ENCODE measurements at places on chromosomes 6 and 20.
A peak's percentile ranks its signal among the peaks of the same experiment; 100 is the strongest.

DNA sequence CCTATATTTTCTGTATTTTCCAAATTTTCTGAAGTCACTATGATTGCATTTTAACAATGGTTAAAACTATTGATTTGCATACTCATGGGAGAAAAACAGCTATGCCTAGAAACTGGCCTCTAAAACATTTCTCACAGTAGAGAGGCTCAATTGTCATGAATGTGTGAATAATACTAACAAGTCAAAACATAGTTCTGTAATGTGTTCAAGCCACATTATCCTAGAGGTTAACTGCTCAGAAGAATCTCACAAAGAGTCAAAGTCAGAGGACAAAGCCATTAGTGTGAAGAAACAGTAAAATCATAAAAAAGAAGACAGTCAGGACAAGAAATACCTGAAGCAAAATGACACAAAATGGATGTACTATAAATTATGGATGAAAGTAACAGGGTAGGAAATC is 12.5 kb upstream of the ALDH8A1 start:
- no peak for DNase-seq

GRCh38 chr6:6825193-6825784 is 236.8 kb downstream of the LY86 start:
- peak; percentile 61 for DNase-seq

DNA sequence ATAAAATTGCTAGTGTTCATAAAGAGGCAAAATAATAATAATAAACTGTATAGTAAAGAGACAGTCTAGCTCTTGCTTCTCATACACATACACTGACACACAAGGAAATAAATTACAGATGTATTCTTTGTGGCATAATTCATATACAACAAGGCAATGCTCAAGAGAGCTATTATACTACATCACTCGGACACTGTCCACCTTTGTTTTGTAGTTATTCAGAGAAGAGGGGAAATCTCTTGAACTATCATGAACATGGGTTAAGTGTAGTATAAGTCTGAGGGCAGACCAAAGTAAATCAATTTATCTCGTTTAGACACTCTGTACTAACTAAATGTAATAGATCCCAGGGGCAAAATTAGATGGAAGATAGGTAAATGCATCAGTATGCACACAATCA is 72.7 kb upstream of the PHIP start:
- DNase-seq, result no peak

DNA sequence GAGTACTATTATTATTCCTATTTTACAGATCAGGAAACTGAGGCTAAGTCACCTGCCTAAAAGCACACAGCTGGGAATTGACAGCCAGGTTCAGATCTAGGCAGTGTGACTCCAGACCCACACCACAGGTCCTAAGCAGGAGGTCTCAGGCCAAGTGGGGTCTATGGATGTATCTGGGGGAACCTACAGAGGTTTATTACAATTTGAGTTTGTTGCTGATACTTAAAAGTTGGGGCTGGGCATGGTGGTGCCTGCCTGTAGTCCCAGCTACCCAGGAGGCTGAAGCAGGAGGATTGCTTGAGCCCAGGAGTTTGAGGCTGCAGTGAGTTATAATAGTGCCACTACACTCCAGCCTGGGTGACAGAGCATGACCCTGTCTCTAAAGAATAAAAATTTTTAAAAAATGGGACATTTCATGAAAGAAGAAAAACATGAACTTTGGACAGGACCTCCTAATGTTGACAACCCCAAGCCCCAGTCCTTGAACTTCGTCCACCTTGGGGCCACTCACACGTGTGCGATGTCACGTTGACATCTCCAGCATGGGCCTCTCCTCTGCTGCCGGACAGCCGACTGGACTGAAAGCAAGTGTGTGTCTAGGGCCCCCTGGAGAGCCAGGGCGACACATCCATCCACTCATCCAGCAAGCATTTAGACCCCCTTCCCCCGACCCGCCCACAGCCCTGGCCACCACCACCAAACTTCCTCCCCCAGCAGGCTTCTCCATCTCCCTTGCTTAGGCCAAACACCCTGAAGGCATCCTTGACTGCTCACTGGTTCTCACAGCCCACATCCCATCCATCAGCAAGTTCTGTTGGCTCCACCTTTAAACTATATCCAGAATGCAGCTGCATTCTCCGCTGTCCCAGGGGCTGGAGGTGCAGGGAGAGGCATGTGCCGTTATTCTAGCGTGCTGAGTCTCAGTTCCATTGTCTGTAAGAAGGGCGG is 40.0 kb downstream of the NOL4L start:
- DNase-seq, result peak; percentile 57

DNA sequence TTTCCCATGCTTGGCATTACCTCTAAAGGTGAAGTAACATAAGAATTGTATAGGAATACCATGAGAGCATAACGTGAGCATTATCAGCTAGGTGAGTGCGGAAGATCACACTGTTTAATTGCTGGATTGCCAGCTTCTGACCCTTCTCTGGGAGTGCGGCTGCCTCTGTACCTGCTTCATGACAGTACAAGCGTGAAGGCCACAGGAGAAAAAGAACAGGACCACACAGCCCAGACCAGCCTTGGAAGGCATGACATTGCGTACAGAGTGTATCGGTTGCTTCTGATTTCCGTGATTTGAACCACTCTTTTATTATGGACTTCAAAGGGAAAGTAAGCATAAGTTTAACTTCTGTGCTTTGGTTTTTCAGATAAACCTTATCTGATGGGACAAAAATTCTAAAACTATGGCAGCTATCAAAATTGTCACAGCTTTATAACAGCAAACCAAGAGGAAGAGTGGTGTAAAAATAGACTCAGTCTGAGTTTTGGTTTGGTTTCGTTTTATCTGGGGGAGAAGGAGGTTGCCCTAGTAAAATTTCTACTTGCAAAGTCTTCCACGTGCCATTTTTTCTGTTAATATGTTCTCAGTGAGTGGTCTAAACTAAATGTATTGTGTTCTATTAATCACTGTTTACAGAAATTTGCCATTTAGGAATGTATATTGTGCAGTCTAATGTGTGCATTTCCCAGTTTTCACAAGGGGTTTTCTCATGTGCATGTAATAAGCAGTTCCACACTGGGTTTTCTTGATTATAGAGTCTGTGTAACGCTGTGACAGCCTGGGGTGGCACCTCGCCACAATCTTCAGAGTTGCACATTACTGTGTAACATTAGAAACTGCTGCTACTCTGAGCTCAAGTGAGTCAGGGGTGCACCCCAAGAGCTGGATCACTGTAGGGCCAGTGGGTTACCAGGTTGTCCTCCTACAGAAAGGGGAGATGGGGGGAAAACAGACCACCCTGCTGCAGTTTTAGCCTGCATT is 97.3 kb downstream of the RPP40 start:
- DNase-seq, result no peak

DNA sequence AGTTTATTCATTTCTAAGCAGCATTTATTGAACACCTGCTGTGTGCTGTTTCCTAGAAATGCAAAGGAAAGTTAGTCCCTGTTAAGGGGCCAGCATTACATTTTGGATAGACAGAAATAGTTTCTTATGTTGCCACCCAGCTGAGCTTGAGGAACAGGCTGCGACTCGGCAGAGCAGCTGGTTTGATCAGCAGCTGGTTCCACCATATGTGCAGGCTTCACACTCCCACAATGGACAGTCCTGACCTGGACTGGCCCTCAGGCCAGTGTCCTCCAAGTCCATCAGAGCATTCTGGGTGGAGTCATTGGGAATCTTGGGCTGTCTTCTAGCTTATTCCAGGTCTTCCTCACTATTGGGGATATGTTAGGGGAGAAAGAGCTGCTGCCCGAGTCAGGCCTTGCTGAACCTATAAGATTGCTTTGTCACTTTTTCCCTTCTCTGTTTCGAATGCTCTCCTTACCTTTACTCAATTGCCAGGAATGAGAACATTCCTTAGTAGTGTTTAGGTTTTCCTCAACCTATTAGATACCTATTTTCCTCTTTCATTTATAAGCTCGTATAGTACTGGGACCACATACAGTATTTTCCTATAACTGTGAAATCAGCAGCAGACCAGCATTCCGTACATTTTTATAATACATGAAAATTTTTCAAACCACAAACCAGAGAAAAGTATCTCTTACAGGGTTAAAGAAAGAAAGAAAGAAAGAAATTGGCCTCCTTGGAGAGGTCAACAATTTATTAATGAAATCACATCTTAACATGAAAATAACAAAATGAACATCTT is 203.0 kb downstream of the FARS2 start:
- DNase-seq, result no peak

DNA sequence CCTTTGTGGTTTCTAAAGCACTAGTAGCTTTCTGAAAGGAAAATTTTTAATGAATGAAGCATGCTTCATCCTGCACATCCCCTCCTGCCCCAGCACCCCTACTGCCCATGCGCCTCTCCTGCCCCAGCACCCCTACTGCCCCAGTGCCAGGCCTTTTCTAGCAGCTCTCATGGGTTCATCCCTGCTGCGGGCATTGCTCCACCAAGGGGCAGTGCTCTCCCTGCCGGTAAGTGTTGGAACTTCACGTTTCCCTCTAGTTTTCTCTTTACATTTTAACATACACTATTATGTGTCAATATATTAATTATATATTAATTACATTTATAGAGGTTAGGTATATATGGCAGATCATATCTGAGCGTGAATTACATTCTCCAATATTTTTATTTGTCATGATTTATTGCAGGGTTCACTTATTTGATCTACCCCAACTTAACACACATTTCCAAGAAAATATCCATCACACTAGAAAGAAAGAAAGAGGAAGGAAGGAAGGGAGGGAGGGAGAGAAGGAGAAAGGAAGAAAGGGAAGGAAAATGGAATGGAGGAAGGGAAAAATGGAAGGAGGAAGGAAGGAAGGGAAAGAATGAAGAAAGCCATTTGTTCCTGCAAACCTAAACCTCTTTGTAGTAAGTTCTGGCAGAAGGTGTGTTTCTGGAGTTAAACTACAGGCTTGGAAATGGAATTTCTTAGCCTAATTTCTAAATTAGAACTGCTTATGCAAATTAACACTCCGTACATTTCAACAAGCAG is 46.8 kb downstream of the CEP43 start:
- no peak for DNase-seq

- DNase-seq, result peak; percentile 39
Observed at GRCh38 chr6:151387175-151387970, 4.0 kb downstream of the ZBTB2 start.

GRCh38 chr6:106981926-106982325 is 7.4 kb upstream of the CD24 start:
- no peak for DNase-seq

DNA sequence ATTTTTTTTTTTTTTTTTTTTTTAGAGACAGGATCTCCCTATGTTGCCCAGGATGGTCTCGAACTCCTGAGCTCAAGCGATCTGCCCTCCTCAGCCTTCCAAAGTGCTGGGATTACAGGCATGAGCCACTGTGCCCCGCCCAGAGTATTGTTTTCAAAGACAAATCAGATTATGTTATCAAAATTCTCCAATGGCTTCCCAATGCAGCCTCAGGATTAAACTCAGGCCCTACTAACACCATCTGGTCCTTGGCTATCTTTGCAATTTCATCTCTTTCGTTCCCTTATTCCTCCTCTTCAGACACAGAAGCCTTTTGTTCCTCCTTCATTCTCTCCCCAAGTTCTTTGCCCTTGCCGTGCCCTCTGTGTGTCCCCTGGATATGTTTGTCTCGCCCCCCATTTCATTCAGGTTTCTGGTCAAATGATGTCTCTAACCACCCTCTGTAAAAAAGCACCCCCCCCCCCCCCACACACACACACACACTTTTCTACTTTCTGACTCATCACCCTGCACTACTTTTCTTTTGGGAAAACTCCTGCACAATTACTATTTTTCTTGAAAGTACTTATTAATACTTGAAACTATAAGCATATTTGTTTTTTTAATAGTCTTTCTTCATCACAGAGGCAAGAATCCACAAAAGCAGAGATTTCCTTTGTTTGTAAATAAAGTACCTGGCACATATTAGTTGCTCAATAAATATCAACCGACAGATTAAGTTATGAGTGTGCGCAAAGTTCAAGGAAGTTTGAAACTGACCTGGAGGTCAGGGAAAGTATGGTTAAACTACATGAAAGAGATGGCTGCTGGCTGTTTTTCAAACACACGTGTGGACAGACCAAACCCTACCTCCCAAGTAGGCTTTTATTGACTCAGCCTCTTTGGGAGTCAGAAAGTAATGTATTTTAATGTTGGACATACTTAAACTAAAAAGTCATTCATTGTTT is 16.7 kb downstream of the BTN1A1 start:
- no peak for DNase-seq

DNA sequence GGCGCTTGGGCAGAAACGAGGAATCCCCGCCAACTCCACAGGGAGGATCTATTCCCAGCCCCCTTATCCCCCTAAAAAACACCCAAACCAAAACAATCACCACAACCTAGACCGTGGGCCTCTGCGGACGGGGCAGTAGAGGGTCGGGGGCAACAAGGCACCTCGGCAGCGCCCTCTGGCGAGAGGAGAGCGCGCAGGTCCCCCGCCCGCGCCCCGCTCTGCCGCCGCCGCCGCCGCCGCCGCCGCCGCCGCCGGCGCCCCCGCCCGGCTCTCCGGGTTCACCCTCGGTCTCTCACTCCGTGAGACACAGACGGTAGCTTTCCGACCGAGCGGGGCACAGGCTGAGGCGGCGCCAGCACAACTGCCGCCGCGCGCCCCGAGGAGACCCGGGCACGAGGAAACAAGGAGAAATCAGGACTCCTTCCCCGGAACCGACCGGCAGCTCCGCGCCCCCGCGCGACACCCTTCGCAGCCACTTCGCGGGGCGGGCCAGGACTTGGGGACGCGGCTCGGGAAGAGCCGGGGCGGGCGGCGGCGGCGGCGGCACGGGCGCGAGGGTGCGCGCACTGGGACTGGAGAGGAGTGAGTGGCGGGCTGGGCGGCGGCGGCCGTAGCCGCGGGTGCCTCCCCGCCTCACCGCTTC is at the start of gene SLC35F1:
Gene SLC35F1 (plus strand): TSS at position 307 of the 643 bp plus-strand sequence.
- peak; percentile 25 for DNase-seq

DNA sequence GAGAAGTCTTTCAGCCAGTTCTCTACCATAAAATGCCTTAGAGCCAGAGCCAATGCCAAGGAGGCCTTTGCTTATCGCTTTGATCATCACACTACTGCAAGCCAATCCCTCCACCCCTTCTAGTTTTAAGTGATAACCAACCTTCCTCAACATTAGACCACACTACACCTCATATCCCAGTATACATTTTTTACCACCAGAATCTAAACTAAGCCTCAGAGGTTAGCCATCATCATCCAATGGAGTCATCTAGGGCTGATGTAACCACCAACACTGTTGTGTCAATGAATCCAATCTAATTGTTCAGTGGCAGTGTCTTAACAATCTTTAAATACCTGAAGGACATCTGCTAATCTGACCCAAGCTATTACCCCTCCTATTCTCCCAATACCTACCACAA is 6.4 kb downstream of the ZUP1 start:
- no peak for DNase-seq
